Sciatic nerve (tissue), 2 donors: ENCODE measurements at places on chromosomes 16 and 17.

DNA sequence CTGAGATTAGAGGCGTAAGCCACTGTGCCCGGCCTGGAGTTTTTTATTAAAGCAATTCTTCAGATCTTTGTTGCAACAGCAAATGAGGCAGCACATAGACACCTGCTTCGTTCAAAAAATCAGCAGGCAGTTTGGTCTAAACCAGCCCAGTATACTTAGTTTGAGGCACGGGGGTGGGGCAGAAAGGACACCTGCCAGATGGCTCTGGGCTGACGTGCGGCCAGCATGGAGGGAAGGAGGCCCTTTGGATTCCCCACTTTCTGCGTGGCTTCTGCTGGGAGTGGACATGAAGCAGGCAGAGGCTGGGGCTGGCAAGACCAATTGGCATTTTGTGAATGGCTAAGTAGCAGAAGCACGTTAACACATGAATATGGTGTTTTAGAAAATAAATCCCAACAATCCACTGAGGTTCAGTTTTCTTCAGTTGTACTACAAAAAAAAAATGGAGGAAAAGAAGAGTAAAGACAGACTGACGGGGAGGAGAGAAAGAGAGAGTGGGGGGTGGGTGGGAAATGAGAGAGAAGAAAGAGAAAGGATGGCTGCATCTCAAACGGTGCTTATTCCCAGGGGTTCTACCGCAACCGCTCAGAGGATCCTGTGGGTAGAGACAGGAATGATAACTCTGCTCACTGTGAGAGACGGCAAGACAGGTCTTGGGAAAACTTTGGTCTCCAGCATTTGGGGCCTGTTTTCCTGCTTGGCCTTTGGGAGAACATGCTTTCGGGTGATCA lies 16.3 kb downstream of the C16orf46 start:
- DNase-seq = no peak

- no peak for DNase-seq
Measured at GRCh38 chr16:468068-468821, 42.8 kb downstream of the RAB11FIP3 start.

GRCh38 chr17:78716814-78717393 lies 65.2 kb downstream of the CYTH1 start:
- DNase-seq = peak; percentile 82

GRCh38 chr17:64938925-64939474 lies 19.7 kb upstream of the LRRC37A3 start:
- DNase-seq = peak; percentile 69

DNA sequence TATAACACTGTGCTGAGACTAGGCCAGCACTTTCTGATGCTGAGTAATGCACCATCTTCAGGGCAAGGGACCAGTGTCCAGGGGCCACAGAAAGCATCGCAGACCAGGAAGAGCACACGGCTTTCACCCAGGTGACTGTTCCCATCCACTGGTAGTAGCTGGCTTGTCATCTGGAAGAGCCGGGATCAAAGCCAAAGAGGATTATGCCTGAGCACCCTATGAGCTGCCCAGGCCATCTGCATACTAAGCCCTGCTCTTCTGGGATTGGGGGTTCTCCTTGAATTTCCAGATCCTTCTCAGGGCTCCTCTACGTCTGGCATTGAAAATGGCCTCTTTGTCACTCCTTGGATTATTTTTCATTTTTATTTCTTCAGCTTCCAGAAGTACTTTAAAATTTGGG lies 140.7 kb downstream of the IRX3 start:
- no peak for DNase-seq

GRCh38 chr17:82411396-82412053 lies 6.6 kb upstream of the HEXD start:
- no peak for DNase-seq

DNA sequence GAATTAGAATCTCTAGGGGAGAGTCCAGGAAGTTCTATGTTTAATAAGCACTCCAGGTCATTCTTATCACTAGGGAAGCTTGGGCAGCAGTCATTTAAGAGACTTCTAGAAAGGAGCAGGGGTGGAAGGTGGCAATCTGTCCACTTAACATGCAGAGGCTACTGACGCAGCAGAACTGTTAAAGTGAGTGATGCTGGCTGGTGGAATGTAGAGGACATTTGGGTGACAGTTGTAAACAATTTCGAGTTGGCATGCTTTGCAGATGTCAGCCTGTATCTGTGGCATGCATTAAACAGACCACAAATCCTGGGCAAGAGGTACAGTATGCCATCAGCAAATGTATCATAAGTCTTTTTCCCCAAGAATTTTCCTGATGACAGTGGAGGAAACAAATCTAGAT lies 40.5 kb upstream of the HS3ST3A1 start:
- no peak for DNase-seq
